Fibroblast of the conjunctiva (primary cell): ENCODE measurements at places on chromosomes 13 and 19.

GRCh38 chr13:29292045-29292444, 303.4 kb downstream of the SLC7A1 start:
- DNase-seq, result no peak

- DNase-seq, result no peak
Observed at GRCh38 chr19:18002347-18002850, 5.6 kb upstream of the ARRDC2 start.

GRCh38 chr19:58304748-58305064, 471 bp upstream of the ERVK3-1 start:
- no peak for DNase-seq

- no peak for DNase-seq
Observed at GRCh38 chr13:82002710-82003109, 1661.8 kb upstream of the SPRY2 start.

DNA sequence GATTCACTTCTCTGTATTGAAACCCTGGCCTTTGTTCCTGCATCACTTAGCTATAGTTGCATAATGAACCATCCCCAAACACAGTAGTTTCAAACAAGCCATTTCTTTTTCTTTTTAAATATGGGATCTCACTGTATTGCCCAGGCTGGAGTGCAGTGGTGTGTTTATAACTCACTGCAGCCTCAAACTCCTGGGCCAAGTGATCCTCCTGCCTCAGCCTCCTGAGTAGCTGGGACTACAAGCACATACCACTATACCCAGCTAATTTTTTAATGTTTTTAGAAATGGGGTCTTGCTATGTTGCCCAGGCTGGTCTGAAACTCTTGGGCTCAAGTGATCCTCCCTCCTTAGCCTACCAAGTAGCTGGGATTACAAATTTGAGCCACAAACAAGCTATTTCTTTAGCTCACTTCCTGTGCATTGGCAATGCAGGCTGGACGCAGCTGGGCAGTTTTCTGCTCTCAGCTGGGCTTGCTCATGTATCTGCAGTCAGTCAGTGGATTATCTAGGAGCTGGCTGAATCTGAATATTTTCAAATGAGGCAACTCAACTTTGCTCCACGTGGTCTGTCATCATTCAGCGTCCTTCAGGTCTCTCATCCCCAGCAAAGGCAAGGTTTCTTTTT, 49.5 kb upstream of the SIN3B start:
- no peak for DNase-seq

- no peak for DNase-seq
Observed at GRCh38 chr13:44147233-44147632, 226.4 kb upstream of the SERP2 start.

DNA sequence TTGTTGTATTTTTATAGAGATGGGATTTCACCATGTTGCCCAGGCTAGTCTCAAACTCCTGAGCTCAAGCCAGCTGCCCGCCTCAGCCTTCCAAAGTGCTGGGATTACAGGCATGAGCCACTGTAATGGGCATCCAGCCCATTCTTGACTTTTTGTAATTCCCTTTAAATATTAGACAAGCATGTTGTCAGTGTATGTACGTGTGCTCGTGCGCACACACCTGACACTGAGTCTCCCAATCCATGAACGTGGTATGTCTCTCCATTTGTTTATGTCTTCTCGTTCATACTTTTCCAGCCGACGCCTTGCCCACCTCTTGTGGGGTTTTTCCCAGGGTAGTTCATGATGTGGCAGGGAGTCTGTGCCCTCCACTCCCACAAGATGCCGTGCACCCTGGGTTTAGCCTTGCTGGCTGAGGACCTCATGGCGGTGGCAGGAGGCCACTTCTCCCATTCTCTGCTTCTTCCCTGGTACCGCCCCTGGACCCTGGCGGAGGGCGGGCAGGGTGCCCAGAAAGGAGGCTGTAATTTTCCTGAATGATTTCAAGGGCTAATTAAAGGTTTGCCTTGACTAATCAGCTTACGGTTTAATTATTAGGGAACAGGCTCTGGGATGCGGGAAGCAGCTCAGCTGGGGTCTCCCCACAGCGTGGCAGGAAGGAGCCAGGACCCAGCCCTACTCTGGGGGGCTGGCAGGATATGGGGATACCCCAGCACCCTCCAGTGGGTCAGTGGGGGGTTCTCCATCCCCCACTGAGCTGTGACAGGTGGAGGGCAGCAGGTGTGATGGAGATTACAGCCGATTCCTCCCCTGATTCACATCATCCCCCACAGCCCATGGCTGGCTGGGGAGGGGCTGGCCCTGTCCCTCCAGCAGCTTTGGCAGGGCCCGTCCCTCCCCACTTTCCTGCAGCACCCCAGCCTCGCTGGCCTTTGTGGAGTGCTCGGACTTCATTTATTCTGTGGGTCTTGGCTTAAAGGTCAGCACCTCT, 12.9 kb downstream of the PAK4 start:
- no peak for DNase-seq

- DNase-seq, result no peak
Observed at GRCh38 chr13:71869274-71869673, 2.3 kb upstream of the DACH1 start.

- DNase-seq, result no peak
Observed at GRCh38 chr13:31755803-31756212, 16.5 kb downstream of the RXFP2 start.

DNA sequence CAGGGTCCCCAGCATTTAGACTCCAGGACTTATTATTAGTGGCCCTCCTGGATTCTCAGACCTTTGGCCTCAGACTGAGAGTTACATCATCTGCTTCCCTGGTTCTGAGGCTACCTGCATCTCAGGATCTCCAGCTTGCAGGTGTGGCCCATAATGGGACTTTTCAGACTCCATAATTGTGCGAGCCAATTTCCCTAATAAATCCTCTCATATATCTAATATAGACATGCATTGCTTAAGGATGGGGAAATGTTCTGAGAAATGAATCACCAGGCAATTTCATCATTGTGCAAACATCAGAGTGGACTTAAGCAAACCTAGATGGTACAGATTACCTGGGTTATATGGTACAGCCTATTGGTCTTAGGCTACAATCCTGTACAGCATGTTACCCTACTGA, 116.5 kb upstream of the FBXL3 start:
- DNase-seq, result no peak

GRCh38 chr13:62627226-62627625, 1211.6 kb upstream of the PCDH20 start:
- no peak for DNase-seq

GRCh38 chr19:10052602-10053360, 33.3 kb upstream of the SHFL start:
- no peak for DNase-seq

DNA sequence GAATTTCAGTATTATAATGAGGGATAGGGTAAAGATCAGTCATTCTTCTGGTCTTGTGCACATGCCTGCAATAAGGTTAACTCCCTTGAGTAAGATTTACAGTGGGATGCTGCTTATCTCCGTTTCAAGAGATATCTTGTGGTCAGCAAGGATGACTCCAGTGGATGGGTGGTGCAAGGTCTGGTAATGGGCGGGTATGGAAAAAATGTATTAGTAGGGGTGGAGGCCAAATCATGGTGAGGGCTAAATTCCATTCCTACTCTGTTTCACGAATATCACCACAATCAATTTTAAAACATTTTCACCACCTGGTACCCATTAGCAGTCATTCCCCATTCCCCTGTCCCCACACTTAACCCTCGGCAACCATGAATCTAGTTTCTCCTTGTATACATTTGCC, 40.6 kb downstream of the CCDC122 start:
- DNase-seq, result no peak
